ENCODE measurements at places on chromosomes 1 and 21.
A peak's percentile ranks its signal among the peaks of the same experiment; 100 is the strongest.

DNA sequence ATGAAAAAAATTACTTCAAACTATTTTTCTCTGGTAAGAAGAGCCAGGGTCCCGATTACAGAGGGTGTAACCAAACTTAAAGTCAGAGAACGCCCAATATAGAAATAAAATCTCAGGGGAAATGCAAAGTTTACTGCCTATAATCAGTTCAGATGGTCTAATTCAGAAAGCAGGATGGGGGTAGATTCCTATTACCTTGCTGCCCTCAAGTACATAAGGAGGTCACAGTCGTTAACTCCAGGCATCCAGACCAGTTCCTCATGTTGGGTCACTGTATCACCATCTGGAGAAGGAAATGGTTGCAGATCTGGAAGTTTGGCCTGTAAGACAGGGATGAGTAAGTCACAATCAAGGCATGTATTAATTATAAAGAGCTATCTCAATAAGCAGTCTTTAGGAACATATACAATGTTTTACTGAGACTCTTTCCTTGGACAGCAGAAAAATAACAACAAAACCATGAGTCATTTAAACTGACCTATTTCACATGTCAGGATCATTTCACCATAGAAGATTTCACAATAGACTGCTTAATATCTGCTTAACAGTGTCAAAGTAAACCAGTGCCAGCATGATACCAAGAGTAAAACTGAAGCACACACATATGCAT lies 179.4 kb downstream of the SLC45A1 start:
- no peak for DNase-seq

- no peak for DNase-seq
Observed at GRCh38 chr1:35030756-35031446, 844 bp downstream of the ZMYM6 start.

GRCh38 chr1:92964998-92965397 lies 3.7 kb upstream of the DIPK1A start:
- no peak for DNase-seq

- DNase-seq, result no peak
Observed at GRCh38 chr1:211627259-211627658, 48.2 kb downstream of the NEK2 start.

- DNase-seq, result no peak
Observed at GRCh38 chr1:90295534-90295933, 300.6 kb downstream of the ZNF326 start.

DNA sequence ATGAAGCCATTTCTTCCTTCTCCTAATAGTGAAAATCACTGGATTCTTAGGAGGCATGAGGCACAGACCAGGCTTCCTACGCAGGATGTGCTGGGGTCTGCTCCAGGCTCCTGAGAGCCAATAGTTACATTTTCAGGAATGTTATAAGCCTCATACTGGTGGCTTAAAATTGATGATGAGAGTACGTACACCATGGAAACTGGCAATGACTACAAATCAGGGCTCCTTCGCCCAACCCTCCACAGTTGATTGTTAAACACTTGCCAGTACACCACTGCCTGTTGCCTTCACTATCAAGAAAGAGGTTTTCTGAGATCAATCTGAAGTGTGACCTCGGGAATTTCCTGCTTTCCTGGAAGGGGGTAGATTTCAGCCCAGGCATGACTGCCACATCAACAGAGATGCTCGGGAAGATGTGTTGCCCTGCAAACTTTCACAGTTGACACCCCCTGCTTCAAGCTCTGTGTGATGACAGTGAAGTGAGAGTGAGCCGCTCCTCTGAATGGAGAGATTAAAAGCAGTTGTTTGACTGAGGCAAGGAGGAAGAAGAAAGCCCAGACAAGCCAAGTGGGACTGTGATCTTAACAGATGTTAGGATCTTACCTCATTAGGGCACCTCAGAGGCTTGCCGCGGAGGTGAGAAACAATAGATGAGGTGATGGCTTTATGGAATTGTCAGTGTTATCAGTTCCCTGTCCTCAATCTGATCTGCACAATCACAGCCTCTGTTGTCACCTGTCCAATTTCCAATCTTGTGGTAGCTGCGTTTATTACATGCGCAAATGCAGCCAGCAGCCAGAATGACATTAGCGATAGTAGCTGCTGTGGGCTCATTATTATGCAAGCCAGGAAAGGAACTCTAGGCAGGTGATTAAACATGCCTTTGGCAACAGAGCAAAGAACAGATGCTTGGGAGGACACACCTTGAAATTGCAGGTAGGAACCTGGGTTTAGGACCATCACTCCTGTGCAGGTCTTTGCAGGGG lies 277.3 kb downstream of the KAZN start:
- no peak for DNase-seq

GRCh38 chr1:51986718-51987117 lies 3.8 kb downstream of the RAB3B start:
- no peak for DNase-seq

- no peak for DNase-seq
Observed at GRCh38 chr1:53982034-53982762, 35.8 kb downstream of the LDLRAD1 start.

DNA sequence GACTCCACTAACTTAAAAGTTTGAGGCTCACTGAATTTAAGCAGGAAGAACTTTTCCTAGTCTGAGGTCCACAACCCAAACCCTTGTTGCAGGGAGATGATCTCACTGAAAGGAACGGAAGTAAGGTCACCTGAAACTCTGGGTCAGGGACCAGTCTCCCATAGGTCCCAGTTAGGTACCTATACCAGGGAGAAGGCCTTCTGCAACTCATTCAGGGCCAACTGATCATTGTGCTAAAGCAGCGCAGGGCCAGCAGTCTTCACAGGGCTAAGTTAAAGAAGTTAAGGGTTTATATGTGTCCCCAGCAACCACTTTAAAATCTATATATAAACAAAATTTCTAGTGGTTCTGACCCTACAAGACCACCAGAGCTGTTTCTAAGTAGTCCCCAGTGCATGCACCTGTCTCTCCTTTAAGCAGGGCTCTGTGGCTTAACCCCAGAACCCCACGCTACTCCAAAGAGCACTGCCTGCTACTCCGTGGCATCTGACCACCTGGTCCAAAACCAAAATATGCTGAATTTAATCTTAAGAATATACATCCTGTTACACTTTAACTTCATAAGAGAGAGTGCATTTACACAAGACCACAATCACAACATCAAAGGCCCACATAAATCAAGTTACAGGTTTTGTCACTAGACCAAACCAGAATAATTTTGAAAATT lies 2.8 kb downstream of the SRSF10 start:
- no peak for DNase-seq

- DNase-seq, result no peak
Observed at GRCh38 chr21:17987382-17988101, 168.4 kb upstream of the C21orf91 start.

DNA sequence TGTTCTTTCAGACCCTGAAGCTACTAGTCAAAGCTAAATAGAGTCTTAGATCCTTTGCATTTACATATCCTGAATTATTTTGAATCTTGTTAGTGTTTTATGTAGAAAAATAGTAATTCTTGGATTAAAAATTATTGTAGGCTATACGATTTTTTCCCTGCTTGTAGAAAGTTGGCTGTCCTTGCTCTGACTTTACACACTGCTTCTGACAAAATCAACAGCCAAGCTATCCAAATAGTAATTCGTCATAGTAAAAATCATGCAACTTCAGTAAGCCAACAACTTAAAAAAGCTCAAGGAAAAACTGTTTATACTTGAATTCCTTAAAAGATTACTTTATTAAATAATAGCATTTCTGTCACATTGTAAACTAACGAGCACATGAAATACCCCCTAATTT lies 7.5 kb upstream of the KRTAP23-1 start:
- no peak for DNase-seq

DNA sequence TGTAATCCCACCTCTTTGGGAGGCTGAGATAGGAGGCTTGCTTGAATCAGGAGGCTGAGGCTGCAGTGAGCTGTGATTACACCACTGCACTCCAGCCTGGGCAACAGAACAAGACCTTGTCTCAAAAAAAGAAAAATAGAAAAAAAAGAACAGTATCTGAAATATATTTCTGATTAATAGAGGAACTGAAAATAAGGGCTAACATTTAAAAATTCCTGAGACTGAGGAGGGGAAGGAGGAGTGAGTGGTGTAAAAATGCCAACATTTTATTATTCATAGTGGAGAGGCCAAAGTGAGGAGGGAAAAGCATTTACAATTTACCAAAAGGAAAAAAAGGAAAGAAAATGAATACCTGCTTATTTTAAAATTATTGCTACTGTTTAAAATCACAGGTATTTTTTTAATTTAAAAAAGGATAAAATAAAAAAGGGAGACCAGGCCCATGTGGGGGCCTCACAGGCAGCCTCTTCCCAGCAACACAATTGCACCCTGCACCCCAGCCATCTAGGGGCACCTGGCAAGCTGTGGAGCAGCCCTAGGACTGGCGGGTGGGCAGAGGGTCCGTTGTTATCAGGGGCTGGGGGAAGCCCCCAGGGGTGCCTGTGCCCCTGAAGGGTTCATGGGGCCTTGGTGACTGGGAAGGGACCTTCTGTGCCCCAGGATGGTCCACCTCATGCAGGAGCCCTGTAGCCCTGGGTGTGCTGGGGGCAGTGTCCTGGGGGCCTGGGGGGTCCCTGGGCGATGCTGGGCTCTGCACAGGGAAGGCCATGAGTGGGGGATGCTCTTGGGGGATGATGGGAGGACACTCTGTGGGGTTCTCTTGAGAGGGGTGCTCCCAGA lies 34.8 kb upstream of the ADARB1 start:
- DNase-seq, result no peak

DNA sequence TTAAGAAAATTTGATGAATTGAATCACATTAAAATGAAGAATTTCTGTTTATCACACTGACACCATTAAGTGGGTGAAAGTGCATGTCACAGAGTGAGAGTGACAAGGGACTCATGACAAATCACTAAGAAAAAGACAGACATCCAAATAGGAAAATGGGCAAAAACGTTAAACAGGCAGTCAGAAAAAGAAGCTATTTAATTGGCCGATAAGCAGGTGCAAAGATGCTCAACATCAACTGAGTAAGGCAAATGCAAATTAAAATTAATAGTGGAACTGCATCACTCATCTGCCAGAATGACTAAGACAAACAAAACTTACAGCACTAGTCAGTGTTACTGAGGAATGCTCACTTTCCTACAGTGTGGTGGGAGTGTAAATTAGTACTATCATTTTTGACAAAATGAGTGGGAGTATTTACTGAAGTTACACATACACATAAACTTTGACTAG lies 39.2 kb upstream of the RUNX1 start:
- DNase-seq, result no peak

DNA sequence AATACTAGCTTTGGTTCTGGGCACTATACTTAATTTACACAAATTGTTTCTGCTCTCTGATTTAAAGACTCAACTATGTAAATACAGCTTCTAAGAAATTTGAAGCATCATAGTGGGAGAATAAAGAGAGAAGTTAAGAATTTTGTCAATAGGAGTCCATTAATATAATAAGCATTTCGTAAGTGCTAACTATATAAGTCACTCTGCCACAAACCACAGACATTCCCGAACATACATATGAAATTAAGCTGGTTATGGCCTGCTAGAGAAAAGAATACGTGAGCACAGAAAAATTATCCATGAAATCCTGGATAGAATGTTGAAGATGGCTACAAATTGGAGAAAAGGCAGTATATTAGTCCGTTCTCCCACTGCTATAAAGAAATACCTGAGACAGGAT lies 526.2 kb downstream of the MRPL39 start:
- DNase-seq, result no peak

GRCh38 chr1:156117414-156118176 lies 3.1 kb downstream of the LMNA start:
- DNase-seq, result no peak

DNA sequence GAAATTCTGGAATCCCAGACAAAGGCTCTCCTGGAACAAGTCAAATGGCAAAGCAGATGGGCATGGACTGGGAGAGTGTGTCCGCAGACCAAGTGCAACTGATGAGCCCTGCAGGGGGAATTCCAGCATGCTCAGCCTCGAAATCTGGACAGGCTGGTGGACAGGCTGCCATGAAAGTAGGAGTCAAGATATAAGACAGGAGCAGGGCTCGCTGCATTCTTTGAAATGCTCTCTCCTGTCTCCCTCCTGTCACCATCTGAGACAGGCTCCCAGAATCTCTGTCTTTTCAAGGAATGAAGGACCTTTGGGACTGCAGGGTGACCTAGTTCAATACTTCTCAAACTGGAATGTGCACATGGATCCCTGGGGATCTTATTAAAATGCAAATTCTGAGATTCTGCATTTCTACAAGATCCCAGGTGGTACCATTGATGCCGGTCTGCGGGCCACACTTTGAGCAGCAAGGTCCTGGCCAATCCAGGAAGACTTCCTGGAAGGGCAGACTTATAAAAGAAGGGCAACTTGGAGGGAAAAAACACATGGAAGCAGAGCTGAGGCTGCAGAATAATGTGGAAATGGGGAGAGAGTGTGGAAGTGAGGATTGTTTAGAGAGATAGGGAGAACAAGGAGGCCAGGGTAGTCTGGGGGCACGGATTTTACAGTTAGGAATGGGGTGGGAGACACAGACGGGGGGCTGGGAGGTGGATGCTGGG lies 29.8 kb downstream of the TNNT2 start:
- peak; percentile 3 for DNase-seq

DNA sequence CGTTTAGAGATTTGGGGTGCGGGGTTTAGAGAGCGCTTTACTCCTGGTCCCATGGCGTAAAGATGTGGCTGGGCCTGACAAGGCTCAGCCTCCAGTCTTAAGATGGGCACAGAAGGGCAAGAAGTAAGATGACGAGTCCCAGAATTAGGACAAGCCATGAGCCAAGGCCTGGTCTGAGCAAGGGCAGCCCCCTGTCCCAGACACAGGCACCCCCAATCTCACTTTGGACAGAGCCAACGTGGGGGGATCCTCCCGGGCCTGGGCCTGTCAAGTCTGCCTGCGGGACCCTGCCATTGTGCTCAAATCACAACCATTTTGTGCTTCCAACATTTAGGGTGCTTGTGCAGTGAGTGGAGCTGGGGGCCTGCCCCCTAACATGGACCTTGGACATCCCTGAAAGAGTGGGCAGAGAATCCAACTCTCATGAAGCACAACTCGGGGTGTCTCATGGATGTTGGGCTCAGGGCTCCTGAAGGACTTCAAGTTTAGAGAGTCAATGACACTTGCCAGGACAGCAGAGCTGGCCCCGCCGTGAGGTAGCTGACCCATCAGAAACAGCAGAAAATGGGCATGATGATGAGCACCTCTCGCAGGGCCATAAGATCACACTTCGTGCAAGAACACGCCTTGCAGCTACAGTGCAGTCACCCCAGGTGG lies 52.6 kb downstream of the KIF21B start:
- no peak for DNase-seq

DNA sequence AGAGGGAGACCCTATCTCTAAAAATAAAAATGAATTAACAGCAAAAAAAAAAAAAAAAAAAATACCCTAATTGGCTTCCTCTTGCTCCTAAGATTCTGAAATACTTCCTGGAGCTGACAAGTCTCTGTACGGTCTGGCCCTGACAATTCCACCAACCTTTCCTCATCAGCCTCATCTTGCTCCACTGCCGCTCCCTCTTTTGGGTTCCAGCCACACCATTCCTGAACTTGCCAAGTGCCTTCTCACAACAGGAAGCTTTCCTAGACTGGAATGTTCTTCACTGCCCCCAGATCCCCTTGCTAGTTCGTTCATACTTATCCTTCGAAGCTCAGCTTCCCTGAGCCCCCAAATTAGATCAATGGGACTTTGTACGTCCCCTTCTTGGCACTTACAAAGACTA lies 37.0 kb downstream of the AKNAD1 start:
- no peak for DNase-seq

GRCh38 chr1:46221749-46222148 lies 18.6 kb downstream of the LURAP1 start:
- no peak for DNase-seq

- no peak for DNase-seq
Observed at GRCh38 chr1:222034790-222035189, 292.9 kb upstream of the DUSP10 start.

- DNase-seq, result no peak
Observed at GRCh38 chr1:3441410-3441847, 13.0 kb upstream of the ARHGEF16 start.

Measured in DMS 273 treated with DMSO at 0.1 percent for 48 hours (cell line).